Prostate gland (tissue), 2 donors: ENCODE measurements at places on chromosomes 13 and 19. TPM values are rescaled to one million over a fixed set of nuclear protein-coding genes. Genes with fewer than 3 reads are reported as not detected.
A peak's percentile ranks its signal among the peaks of the same experiment; 100 is the strongest.

DNA sequence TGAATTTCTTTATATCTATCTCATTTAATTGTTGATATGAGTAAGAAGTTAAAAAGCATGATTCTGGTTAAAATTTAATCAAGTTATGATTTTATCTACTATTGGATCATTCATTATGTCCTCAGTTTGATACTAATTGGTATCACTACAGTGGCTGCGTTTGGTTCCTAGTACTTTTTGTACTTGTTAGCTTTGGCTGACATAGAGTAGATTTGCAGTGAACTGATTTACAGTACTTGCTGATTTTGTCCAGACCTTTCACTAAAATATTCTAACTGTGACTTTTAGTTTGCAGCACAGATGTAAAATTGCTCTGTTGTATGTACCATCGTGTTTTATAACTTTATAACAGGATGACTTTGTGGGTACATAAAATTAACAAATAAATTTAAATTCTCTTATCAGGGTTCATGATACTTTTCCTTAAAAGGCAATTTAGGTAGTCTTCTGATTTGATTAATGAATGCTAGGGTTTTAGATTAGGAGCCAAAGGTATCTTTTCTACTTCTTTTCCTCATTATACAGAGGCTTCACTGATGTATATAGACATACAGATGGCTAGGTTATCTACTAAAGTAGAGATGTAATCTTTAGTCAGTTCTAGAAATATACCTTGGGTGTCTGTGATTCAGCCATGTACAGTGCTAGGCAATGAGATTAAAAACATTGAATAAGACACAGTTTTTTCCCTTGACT lies 8.7 kb downstream of the UCHL3 start:
- H3K27ac ChIP-seq, result no peak overlapping the region
- H3K4me1 ChIP-seq, result peaks cover 5% of the 10 kb centered on the region
- no peak for DNase-seq
- H3K27me3 ChIP-seq, result no peaks in the 10 kb centered on the region

DNA sequence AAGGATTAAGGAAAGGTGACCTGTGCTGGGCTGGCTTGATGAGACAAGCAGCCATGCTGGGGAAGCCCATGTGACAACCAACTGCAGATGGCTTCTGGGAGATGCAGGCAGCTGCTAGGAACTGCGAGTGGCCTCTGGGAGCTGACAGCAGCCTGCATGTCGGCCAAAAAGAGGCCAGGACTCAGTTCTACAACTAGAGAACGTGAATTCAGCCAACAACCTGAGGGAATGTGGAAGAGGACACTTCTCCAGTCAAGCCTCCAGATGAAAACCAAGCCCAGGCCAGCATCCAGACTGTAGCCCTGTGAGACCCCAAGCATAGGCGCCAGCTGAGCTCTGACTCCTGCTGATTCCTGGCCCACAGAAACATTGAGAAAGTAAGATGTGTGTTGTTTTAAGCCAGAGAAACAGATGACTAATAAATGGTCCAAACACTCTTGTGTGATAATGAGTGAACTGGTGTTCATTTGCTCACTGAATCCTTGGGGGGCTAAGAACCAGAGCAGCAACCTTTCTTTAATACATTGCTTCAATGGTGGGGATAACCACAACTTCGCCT lies 45.0 kb downstream of the SLC7A1 start:
- H3K36me3 ChIP-seq, result no peaks in the 10 kb centered on the region
- no peaks in the 10 kb centered on the region for H3K27me3 ChIP-seq
- no peak for DNase-seq
- H3K4me3 ChIP-seq, result no peak overlapping the region
- H3K4me1 ChIP-seq, result no peaks in the 10 kb centered on the region
- H3K27ac ChIP-seq, result no peak overlapping the region

C19orf33 gene
- total RNA-seq, result 9.7 TPM

GRCh38 chr19:6465006-6465405 lies 935 bp downstream of the CRB3 start:
- peak overlapping the region; percentile 75 for H3K4me3 ChIP-seq
- no peak overlapping the region for H3K27ac ChIP-seq
- no peaks in the 10 kb centered on the region for H3K4me1 ChIP-seq
- H3K36me3 ChIP-seq, result no peaks in the 10 kb centered on the region

- H3K27ac ChIP-seq, result no peak overlapping the region
- no peak for DNase-seq
- no peaks in the 10 kb centered on the region for H3K4me1 ChIP-seq
- no peak overlapping the region for H3K4me3 ChIP-seq
- H3K36me3 ChIP-seq, result no peaks in the 10 kb centered on the region
Measured at GRCh38 chr13:104314926-104315535, 1248.8 kb upstream of the SLC10A2 start.

GRCh38 chr19:16200038-16201010 lies 2.6 kb downstream of the AP1M1 start:
- no peak for DNase-seq
- H3K27me3 ChIP-seq, result no peaks in the 10 kb centered on the region
- H3K4me1 ChIP-seq, result peaks cover 20% of the 10 kb centered on the region
- no peaks in the 10 kb centered on the region for H3K36me3 ChIP-seq

KLK3 gene
- 35,247 TPM for total RNA-seq

- H3K4me3 ChIP-seq, result no peak overlapping the region
- no peaks in the 10 kb centered on the region for H3K36me3 ChIP-seq
- H3K27ac ChIP-seq, result no peak overlapping the region
- peaks cover 3% of the 10 kb centered on the region for H3K4me1 ChIP-seq
- DNase-seq, result no peak
Measured at GRCh38 chr13:49183672-49184325, 36.3 kb upstream of the MLNR start.

NXNL1 gene
- not detected for total RNA-seq

DNA sequence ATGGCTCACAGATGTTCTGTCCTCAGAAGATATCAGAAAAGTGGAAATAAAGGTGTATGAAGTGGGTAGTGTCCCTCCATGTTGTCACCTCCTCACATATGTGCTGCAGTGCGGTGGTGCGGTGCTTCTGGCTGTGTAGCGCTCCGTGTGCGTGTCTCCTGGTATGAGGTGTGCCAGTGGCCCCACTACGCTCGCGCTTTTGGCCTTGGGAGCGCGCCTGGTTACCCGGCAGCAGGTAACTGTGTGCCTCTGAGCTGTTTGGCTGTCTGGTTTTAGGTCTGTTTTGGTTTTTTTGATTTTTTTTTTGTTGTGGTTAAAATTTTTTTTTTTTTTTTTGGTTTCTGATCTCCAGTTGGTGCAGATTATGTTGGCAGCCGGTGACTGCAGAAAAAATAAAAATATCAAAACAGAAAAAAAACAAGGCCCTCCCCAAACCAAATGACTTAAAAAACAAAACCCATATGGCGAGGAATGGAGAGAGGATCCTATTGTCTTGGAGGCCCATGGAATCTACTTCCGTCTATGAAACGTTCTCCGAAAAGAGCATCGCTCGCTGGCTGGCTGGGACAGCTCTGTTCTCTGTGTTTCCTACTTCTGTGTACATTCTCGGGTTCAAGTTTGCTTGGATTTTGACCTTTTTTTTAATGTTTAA lies 7.9 kb downstream of the HNRNPL start:
- H3K27me3 ChIP-seq, result no peaks in the 10 kb centered on the region
- peaks cover 50% of the 10 kb centered on the region for H3K36me3 ChIP-seq
- no peak overlapping the region for H3K4me3 ChIP-seq
- no peak for DNase-seq
- no peak overlapping the region for H3K27ac ChIP-seq
- H3K4me1 ChIP-seq, result peaks cover 18% of the 10 kb centered on the region

- no peak for DNase-seq
- H3K27me3 ChIP-seq, result no peaks in the 10 kb centered on the region
- H3K36me3 ChIP-seq, result no peaks in the 10 kb centered on the region
- no peak overlapping the region for H3K27ac ChIP-seq
Measured at GRCh38 chr19:17842663-17843291, 5.0 kb downstream of the JAK3 start.

DNA sequence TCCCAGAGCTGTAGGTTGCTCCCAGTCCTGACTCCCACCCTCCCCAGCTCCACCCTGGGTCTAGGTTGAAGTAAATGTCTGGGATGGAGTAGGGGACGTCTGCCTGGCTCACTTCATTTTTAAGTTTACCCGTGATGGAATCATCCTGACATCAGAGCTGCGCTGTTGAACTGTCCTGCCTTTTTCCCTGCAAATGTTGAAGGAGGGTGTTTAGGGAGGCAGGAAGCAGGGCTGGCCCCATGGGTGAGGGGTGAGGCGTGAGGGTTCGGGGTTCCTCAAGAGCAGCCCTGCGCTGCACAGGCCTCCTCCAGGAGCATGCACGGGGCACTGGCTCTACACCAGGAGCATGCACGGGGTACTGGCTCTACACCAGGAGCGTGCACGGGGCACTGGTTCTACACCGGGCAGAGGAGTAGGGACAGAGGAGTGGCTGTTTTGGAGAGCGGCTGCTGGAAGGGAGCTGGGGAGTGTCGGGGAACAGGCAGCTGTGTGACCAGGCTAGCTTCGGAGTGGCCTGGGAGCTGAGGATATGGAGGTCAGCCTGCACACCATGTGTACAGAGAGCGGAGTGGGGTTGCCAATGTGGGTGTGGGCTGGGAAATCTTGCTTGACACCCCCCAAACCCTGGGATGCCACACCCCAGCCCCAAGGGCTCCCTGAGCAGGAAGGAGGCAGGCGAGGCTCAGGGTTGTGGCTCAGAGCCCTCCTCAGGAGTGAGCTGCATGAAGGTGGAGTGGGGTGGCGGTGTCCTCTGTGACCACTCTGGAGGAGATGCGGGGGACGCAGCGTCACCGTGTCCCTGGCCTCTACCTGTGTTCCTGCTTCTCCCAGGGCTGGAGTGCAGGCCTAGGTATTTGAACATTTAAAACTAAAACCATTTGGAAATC lies 63.3 kb downstream of the GPR12 start:
- H3K4me3 ChIP-seq, result no peak overlapping the region
- H3K36me3 ChIP-seq, result no peaks in the 10 kb centered on the region
- H3K27ac ChIP-seq, result no peak overlapping the region
- H3K4me1 ChIP-seq, result no peaks in the 10 kb centered on the region

SMIM44 gene
- total RNA-seq, result 1.7 TPM

ERICH6B gene
- not detected for total RNA-seq

IGLON5 gene
- not detected for total RNA-seq

ZBTB32 gene
- not detected for total RNA-seq

ADAT3 gene
- 17.3 TPM for total RNA-seq

- H3K4me3 ChIP-seq, result no peak within 1 kb of the TSS
- peaks cover 17% of the 10 kb centered on the region for H3K27me3 ChIP-seq
- H3K36me3 ChIP-seq, result no peaks in the 10 kb centered on the region
- H3K27ac ChIP-seq, result no peak within 1 kb of the TSS
- DNase-seq, result no peak
Measured at GRCh38 chr19:3868770-3869456, at the start of gene ZFR2. TSS of gene ZFR2 (minus strand) at chr19:3869038. CDS start at chr19:3869017, 21 bp downstream.

DNA sequence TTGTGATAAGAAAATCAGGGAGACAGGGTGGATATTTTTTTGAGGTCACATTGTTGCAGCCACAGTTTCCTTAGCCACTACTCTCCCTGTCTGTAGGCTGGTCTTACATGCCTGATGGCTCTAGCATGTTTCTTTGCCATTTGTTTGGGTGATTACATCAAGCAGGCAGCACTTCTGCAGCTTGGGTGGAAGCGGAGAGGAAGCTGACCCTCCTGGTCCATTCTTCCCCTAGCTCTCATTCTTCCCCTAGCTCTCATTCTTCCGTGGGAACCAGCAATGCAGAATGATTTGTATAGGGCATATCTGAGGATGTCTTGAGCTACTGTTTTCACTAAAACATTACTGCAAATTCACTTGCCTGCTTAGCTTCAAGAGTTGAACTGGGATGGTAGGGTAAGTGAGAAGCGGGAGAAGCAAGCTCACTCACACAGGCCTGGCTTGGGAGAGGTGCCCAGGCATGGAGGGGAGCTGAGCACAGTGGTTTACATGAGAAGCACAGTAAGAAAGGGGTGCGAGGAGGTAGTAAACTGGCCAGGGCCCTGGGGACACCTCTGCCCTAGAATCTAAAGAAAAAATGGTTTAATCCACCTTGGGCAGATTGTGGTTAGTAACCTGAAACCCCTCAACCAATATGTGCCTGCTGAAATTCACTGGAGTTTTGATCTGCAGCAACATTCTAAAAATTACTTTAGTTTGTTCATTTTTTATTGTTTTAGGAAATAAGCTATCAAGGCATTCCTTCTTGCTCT lies 538.9 kb downstream of the RFC3 start:
- no peak overlapping the region for H3K27ac ChIP-seq
- no peaks in the 10 kb centered on the region for H3K27me3 ChIP-seq
- DNase-seq, result no peak
- no peaks in the 10 kb centered on the region for H3K36me3 ChIP-seq
- H3K4me1 ChIP-seq, result no peaks in the 10 kb centered on the region
- H3K4me3 ChIP-seq, result no peak overlapping the region

PCP2 gene
- 1.8 TPM for total RNA-seq

SOX1 gene
- total RNA-seq, result not detected
